ENCODE measurements at places on chromosomes 7 and 10.

DNA sequence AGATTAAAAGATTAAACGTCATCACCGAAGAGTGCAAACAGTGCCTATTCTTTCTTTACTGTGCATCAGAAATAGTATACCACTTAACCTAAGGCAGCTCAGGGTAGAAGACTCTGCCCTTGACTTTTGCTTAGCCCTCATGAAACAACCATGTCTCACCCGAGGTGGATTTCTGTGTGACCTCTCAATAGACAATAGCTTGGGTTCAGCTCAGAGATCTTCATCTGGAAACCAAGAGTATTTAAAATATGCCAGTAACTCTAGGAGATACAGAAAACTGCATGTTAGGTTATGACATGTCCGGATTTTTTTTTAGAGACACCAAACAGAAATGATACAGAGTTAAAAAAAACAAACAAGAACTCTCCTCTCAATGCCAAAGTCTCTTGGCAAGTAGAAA is 75.8 kb downstream of the JAZF1 start:
- DNase-seq = no peak

- DNase-seq = no peak
Measured at GRCh38 chr10:54869022-54869421, 68.0 kb upstream of the PCDH15 start.

- DNase-seq = no peak
Measured at GRCh38 chr10:93495654-93496321, 624 bp upstream of the CEP55 start.

DNA sequence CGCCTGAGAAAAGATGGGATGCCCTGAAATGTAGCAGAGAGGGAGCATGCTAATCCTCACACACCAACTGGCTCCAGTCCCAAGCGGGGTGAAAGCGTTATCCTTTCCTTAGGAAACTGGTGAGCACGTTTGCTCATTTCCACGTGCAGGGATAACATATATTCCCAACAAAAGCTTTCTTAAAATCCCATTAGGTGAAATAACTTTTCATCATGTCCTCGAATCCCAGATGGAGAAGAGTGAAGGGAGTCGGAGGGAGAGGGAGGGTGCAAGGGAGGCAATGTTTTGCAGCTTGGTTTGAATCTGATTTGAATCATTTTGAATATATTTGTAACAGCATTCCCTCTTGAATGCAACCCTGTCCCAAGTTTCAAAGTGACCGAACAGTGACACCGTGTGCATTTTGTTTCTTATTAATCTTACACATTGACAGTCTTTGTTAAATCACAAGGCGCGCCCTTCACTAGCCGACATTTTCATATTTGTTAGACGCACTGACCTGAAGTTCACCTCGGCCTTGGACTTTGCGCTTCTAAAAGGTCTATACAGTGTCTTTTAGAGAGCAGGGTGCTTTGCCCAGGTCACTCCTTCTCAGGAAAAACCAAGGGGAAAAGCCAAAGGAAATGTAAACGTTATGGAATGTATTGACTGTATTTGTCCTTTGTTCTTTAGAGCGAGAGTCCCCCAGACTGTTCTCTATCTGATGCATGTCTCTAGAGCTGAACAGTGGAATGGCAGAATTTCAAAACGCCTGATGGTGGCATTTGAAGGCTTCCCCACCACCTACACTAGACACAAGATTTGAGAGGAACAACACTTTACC is 3.1 kb upstream of the HOXA4 start:
- peak; percentile 20 for DNase-seq

DNA sequence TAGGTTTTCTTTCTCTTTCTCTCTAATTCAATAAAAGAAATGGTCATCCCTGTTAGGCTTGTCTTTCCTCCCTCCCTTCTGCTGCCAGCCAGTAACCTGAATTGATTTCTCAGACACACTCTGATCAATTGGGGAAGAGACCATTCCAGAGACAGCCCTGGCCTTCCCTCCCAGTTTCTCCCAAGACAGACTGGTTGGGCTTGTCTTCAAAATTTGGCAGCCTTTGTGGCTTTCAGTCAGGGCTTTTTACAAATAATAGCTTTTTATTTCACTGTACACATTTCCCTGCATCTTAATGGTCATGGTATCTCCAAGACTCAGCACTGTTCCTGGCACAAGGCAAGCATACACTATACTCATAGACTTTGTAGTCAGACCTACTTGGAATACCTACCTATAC is 33.9 kb downstream of the BCAP29 start:
- DNase-seq = no peak

GRCh38 chr7:79927116-79927515 is 207.5 kb upstream of the GNAI1 start:
- no peak for DNase-seq

GRCh38 chr7:142602183-142602582 is 147.1 kb upstream of the PRSS1 start:
- no peak for DNase-seq

DNA sequence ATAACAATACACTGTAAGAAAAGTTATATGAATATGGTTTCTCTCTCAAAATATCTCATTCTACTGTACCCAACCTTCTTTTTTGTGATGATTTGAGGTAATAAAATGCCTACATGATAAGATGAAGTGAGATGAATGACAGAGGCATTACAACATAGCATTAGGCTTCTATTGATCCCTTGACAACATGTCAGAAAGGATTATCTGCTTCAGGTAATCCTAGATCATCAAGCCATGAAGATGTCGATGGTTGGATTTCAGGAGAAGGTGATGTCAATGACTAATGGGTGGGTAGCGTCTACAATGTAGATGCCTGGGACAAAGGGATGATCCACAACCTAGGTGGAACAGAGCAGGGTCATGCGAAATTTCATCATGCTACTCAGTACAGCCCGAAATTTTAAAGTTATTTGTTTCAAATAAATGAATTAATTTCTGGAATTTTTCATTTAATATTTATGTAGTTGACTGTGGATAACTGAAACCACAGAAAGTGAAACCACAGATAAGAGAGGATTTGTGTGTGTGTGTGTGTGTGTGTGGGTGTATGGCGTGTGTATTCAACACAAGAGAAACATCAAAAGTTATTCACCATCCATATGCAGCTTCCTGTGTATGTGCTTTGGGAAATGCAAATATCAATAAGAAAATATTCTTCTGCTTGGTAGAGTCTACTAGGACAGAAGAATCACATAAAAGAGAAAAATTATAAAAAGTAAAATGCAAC is 77.0 kb downstream of the MAGI2 start:
- no peak for DNase-seq
